ENCODE measurements at places on chromosomes 13 and 19.

- H3K36me3 ChIP-seq = no peaks in the 10 kb centered on the region
- DNase-seq = no peak
- no peaks in the 10 kb centered on the region for H3K4me1 ChIP-seq
- no peak overlapping the region for H3K27ac ChIP-seq
Measured at GRCh38 chr19:3269916-3270671, 45.6 kb downstream of the CELF5 start.

DNA sequence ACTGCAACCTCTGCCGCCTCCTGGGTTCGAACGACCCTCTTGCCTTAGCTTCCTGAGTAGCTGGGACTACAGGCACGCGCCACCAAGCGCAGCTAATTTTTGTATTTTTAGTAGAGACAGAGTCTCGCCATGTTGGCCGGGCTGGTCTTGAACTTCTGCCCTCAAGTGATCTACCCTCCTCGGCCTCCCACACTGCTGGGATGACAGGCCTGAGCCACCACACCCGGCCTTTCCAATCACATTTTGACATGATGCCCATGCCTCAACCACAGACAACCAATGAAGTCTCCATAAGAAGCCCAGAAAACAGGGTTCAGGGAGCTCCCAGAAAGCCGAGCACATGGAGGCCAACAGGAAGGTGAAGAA lies 11.7 kb downstream of the RAB20 start:
- H3K4me1 ChIP-seq = no peaks in the 10 kb centered on the region
- no peak for DNase-seq
- no peaks in the 10 kb centered on the region for H3K27me3 ChIP-seq
- no peak overlapping the region for H3K27ac ChIP-seq
- no peaks in the 10 kb centered on the region for H3K36me3 ChIP-seq
- H3K4me3 ChIP-seq = no peak overlapping the region

DNA sequence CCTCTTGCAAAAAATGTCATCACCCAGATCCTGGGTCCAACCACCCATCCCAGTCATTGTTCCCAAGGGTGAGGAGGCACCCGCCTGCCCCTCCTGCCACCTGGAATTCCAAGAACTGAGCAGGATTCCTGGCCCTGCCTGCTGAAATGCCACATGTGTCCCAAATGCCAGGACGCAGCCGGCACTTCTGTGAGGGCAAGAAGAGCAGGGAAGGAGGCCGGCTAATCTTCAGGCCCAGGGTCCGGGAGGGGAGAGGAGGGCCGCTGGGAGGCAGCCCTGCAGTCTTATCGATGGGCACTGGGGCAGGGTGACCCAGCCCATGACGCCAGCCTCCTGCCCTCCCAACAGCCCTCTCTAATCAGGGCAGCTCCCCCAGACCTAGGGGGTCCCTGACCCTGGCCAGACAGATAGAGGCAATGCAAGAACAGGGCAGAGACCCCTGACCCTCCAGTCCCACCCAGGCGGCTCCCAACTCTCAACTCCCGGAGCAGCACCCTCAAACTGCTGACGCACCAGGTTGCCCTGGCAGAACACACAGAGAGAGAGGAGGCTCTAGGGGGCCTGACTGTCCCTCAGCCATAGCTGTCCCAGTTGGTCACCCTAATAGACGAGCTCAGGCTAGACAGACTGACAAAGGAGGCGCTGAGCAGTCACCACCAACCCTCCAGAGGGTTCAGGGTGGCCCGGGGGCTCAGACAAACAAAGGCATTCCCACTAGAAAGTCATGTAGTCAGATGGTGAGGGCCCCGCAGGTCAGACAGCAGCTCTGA lies 1.5 kb downstream of the MFSD12 start:
- peak overlapping the region; percentile 90 for H3K4me3 ChIP-seq
- H3K4me1 ChIP-seq = peaks cover 8% of the 10 kb centered on the region
- H3K27ac ChIP-seq = no peak overlapping the region
- H3K36me3 ChIP-seq = no peaks in the 10 kb centered on the region

DNA sequence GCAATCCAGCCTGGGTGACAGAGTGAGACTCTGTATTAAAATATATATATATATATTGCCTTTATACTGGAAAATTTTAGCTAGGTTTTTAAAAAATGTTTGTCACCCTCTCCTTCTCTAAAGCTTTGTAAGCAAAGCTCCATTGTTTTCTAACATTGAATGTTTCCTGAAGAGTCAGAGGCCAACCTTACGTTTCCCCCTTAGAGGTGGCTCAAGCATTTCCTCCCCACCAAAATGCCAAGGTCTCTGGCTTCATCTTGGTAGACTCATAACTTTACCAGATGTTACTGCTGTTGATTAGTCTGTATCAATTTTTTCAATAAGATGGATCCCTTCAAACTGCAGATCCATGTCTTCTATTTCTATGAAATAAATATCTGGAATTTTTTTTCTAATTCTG lies 25.2 kb upstream of the IPO5 start:
- DNase-seq = no peak
- H3K4me1 ChIP-seq = no peaks in the 10 kb centered on the region
- H3K4me3 ChIP-seq = no peak overlapping the region
- no peak overlapping the region for H3K27ac ChIP-seq

- peak overlapping the region; percentile 54 for H3K4me3 ChIP-seq
- DNase-seq = peak; percentile 74
- no peaks in the 10 kb centered on the region for H3K36me3 ChIP-seq
- H3K27ac ChIP-seq = no peak overlapping the region
- no peaks in the 10 kb centered on the region for H3K27me3 ChIP-seq
Measured at GRCh38 chr13:29362849-29363604, 232.5 kb downstream of the SLC7A1 start.

- H3K36me3 ChIP-seq = no peaks in the 10 kb centered on the region
- peak; percentile 36 for DNase-seq
- peak within 1 kb of the TSS; percentile 56 for H3K4me3 ChIP-seq
Measured at GRCh38 chr19:44401139-44402115, at the start of gene ZNF285. Gene ZNF285, minus strand, starts transcription at chr19:44401608. Its CDS starts 4,395 bp downstream, at chr19:44397213.

- H3K4me1 ChIP-seq = no peaks in the 10 kb centered on the region
- H3K27ac ChIP-seq = no peak overlapping the region
- DNase-seq = no peak
- H3K4me3 ChIP-seq = peak overlapping the region; percentile 12
- H3K36me3 ChIP-seq = peaks cover 82% of the 10 kb centered on the region
- no peaks in the 10 kb centered on the region for H3K27me3 ChIP-seq
Measured at GRCh38 chr19:7083076-7083956, 13.8 kb downstream of the ZNF557 start.

DNA sequence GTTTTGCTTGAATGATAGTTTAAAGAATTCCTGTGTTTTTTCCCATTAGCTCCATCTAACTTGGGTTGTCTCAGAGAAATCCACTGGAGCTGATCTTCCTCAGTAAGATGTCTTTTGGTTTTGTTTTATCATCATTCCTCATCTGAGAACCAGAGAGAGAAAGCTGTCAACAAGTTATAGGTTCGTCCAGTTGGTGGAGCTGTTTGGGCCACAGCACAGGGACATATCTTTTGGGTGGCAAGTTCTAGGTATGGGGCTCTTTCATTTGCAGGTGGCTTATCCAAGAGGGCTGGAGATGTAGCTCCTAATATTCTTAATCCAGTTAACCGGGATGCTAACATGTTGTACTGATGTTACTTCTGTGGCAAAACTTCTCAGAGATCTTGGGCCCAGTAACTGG lies 174.2 kb downstream of the KCNRG start:
- no peak overlapping the region for H3K27ac ChIP-seq
- no peaks in the 10 kb centered on the region for H3K36me3 ChIP-seq
- no peak overlapping the region for H3K4me3 ChIP-seq
- no peak for DNase-seq
- no peaks in the 10 kb centered on the region for H3K27me3 ChIP-seq
